ENCODE measurements at places on chromosomes 4 and X.

- H3K27ac ChIP-seq, result no peak overlapping the region
- H3K4me3 ChIP-seq, result no peak overlapping the region
- no peaks in the 10 kb centered on the region for H3K4me1 ChIP-seq
- no peaks in the 10 kb centered on the region for H3K36me3 ChIP-seq
- H3K27me3 ChIP-seq, result no peaks in the 10 kb centered on the region
Measured at GRCh38 chr4:61332693-61333092, 132.6 kb downstream of the ADGRL3 start.

DNA sequence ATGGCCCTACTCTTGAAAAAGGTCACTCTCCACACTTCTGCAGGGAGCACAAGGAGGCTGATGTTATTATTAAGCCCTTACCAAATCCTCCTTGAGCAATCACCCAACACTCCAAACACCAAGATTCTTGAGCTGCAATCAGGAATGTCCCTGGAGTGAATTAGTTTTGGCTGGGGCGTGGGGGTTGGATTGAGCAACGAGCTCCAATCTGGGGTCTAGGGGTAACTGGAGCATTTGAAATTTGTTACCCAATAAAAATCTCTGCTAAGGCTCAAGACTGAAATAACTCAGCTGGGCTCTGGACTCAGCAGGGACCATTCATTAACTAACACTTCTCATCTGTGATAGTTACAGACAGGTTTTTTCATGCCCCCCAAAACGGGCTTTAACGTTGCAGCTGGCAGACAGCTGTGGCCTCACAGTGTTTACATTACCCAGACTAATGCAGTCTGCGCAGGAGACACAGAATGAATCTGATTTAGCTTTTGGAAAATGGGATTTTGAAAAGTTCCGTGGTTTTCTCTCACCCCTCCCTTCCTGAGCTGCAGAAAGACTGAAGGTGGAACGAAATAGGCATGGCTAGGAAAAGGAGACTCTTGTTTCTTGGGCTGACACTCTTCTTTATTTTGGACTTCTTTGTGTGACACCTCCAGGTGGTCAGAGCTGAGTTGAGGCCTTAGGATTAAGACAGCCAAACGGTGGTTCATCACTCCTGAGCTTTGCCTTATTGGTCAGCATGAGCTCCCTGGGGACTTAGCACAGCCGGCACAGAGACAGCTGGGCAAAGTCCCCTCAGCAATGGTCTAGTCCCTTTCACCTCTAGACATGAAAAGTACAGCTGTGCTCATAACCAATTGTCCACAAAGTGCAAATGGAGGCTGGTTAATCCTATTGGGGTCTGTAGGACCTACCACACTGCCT lies 26.6 kb downstream of the PLAC1 start:
- H3K4me3 ChIP-seq, result no peak overlapping the region
- no peak overlapping the region for H3K27ac ChIP-seq
- H3K4me1 ChIP-seq, result no peaks in the 10 kb centered on the region
- no peaks in the 10 kb centered on the region for H3K36me3 ChIP-seq

GRCh38 chr4:68535974-68536373 lies 40.1 kb downstream of the UGT2B17 start:
- H3K27me3 ChIP-seq, result no peaks in the 10 kb centered on the region
- no peaks in the 10 kb centered on the region for H3K4me1 ChIP-seq
- no peak for DNase-seq

GRCh38 chrX:12563121-12563520 lies 228.1 kb upstream of the PRPS2 start:
- no peak overlapping the region for H3K4me3 ChIP-seq
- H3K36me3 ChIP-seq, result no peaks in the 10 kb centered on the region
- no peak for DNase-seq
- no peak overlapping the region for H3K27ac ChIP-seq
- H3K4me1 ChIP-seq, result no peaks in the 10 kb centered on the region

- no peaks in the 10 kb centered on the region for H3K4me1 ChIP-seq
- no peak overlapping the region for H3K27ac ChIP-seq
- no peaks in the 10 kb centered on the region for H3K27me3 ChIP-seq
- H3K4me3 ChIP-seq, result no peak overlapping the region
Measured at GRCh38 chr4:124913237-124913636, 200.7 kb upstream of the ANKRD50 start.

DNA sequence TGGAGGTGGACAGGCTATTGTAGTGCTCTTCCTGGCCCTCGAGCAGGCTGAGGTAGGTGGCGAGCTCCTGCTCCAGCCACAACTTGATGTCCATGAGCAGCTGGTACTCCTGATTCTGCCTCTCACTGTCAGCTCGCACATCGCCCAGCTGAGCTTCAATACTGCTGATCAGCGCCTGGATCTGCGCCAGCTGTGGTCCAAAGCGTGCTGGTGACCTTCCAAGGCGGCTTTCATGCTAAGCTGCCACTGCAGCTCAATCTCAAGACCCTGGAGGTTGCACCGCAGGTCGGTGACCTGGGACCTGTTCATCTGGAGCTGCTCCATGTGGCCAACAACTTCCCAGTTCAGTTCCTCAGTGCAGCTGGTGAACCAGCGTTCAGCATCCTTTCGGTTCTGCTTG lies 31.2 kb downstream of the LRIT3 start:
- H3K36me3 ChIP-seq, result no peaks in the 10 kb centered on the region
- peaks cover 8% of the 10 kb centered on the region for H3K4me1 ChIP-seq
- no peak for DNase-seq
- no peak overlapping the region for H3K27ac ChIP-seq

DNA sequence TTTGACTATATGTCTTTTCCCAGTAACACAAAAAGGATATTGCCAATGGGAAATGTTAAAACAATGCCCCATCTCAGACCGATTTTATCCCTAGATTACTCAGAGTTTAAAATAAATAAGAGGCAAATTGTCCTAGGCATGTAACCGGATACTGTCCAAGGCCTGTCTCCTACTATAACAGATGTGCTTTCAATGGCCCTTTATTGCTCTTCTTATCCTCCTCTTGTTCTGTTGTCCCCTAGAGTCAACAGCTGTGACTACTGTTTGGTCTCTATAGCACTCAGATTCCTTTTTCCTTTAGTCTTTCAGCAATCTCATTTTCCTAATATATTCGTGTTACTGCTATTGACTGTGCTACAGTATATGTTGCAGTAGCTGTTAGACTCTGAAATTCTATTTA lies 66.8 kb upstream of the PLS3 start:
- H3K27ac ChIP-seq, result no peak overlapping the region
- no peaks in the 10 kb centered on the region for H3K36me3 ChIP-seq
- no peaks in the 10 kb centered on the region for H3K27me3 ChIP-seq
- no peaks in the 10 kb centered on the region for H3K4me1 ChIP-seq

DNA sequence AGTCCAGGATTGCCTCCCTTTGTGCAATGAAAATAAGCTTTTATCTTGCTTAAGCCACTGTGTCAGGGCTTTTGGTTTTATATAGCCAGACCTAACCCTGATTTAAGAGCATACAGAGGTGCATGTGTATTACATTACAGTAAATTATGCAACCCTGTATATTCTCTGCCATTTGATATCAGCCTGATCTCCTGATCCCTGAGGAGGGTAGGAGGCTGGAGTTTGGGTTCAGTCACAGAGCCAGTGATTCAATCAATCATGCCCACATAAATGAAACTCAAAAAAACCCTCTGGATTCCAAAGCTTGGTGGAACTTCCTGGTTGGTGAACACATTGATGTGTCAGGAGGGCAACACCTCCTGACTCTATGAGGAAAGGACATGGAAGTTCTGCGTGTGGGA lies 7.3 kb upstream of the KLHL8 start:
- no peaks in the 10 kb centered on the region for H3K36me3 ChIP-seq
- no peaks in the 10 kb centered on the region for H3K27me3 ChIP-seq
- no peak for DNase-seq
- no peaks in the 10 kb centered on the region for H3K4me1 ChIP-seq
- H3K4me3 ChIP-seq, result no peak overlapping the region

All from GM12878 (cell line).